ENCODE measurements at places on chromosomes 2 and 18. TPM values are rescaled to one million over a fixed set of nuclear protein-coding genes. Genes with fewer than 3 reads are reported as not detected.

The LYPD6 gene
- total RNA-seq, result 17.5 TPM

The ERICH2 gene
- total RNA-seq, result not detected

The IHH gene
- not detected for total RNA-seq

The MYL12A gene
- total RNA-seq, result 39.1 TPM

The AQP12B gene
- not detected for total RNA-seq

The CRACDL gene
- total RNA-seq, result 0.94 TPM

The TIA1 gene
- 733 TPM for total RNA-seq

Data from parietal lobe (tissue), 2 donors.